Stimulated activated CD4-positive, alpha-beta T cell treated with anti-CD3 and anti-CD28 coated beads, Interleukin-12 subunit alpha, Interleukin-12 subunit beta, amount 100 ng/mL, for 24 hours (primary cell): ENCODE measurements at places on chromosomes 12 and 14.

DNA sequence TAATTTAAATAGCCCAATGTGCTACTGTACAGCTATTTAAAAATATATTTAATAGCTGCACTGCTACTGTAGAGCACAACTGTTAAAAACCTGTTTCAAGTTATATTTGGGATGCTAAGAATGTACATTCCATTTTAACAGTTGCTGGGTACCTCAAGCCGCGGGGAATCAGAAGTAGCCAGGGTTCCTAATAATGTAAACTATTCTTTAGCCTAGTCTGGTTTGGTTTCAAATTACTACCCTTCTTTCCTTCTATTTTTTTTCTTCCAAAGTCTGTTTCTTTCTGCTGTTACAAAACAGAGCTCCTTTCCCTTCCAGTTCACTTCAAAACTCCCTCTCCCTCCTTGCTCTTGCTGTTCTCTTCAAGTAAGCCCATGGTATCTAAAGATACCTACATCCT lies 21.3 kb downstream of the SCAF11 start:
- DNase-seq: no peak

GRCh38 chr12:119156401-119157044 lies 22.2 kb upstream of the HSPB8 start:
- no peak for DNase-seq

DNA sequence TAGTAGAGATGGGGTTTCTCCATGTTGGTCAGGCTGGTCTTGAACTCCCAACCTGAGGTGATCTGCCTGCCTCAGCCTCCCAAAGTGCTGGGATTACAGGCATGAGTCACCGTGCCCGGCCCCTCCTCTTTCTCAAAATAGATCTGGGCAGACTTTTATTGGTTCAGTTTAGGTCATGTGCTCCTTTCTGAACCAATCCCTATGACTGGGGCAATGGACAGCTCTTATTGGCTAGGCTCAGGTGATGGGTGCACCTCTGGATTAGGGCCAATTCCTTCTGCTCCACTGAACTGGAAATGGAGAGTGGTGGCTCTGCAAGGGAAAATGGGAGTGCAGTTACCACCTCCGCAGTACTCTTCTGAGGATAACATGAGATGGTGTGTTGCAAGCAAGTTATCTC lies 6.2 kb upstream of the ATP6V0A2 start:
- DNase-seq: no peak

DNA sequence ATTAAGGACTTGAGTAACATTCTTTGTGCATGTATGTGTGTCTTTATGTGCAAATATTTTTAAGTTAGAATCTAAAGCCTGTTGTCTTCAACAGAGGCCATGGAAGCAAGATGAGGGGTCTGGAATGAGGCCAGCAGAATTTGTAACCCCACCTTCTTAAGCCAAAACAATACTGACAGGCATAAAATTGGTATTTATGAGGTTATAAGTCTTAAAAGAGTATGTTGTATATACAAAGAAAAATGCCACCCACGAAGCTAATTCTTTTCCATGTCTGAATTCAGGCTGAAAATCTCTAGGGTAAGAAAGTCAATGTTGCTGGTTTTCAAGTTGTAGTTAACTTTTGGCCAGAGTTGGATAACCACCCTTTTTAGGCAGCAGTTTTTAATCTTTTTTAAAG lies 86.2 kb upstream of the TMTC1 start:
- DNase-seq: no peak
